ENCODE measurements at places on chromosomes 2 and 18.

- DNase-seq = no peak
These were observed 17.7 kb upstream of the ARL5A start for GRCh38 chr2:151845884-151846283.

GRCh38 chr2:151891566-151892194 lies 63.5 kb upstream of the ARL5A start:
- no peak for DNase-seq

- no peak for DNase-seq
These were observed 17.3 kb downstream of the BOLA3 start for GRCh38 chr2:74130211-74130995.

DNA sequence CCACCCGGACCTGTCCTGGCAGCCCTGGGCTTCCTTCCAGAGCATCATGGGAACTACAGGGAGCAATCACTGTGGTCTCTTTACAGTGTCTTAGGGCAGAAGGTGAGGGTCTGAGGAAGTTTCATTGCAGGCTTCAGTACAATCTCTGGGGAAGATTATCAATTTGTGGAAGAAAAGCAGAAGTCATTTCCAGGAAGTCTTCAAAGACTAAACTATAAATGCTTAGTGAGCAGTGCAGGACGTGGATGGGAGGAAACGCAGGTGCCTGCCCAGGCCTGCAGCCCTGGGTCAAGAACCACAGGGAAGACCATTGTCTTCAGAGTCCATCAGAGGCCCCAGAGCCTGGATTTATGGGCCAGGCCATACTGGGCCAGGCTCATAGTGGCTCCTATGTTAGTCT lies 54.3 kb downstream of the INO80C start:
- no peak for DNase-seq

DNA sequence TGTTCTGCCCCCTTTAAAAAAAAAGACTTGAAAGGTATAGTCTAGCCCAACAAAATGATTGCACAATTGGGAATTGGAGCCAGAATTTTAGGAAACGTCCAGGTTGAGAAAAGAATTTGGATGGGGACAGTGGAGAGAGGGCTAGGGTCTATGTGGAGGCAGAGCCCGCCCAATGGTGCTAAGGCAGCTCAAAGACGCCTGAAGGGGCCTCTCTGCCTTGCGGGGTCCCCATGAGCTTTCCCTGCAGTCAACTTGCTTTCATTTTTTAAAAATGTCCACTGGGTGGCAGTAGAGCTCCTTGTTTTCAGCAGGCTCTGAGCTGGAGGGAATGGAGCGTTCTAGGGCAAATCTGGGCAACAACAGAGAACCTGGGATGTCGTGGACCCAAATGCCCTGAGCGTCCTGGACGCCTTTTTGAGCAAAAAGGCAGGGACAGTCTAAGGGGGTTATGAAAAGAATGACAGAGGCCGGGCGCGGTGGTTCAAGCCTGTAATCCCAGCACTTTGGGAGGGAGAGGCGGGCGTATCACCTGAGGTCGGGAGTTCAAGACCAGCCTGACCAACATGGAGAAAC lies 40.2 kb upstream of the ITM2C start:
- peak; percentile 60 for DNase-seq

DNA sequence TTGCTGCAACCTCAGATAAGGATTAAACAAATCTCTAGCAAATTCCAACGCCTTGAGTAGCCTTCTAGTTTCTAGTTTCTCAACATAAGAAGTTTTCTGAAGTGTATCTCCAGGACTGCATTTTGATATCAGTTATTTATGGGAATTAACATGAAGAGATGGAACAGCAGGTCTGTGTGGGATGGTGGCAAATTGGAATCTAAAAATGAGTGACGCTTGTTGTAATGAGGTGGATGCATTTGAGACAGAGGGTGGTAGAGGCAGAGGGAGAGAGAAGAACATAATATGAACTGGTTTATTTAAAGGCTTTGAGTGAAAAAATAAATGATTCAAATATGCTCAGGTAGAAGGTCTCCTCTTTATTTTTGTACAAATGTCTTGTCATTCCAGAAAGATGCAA lies 446.8 kb upstream of the GCFC2 start:
- DNase-seq = no peak

DNA sequence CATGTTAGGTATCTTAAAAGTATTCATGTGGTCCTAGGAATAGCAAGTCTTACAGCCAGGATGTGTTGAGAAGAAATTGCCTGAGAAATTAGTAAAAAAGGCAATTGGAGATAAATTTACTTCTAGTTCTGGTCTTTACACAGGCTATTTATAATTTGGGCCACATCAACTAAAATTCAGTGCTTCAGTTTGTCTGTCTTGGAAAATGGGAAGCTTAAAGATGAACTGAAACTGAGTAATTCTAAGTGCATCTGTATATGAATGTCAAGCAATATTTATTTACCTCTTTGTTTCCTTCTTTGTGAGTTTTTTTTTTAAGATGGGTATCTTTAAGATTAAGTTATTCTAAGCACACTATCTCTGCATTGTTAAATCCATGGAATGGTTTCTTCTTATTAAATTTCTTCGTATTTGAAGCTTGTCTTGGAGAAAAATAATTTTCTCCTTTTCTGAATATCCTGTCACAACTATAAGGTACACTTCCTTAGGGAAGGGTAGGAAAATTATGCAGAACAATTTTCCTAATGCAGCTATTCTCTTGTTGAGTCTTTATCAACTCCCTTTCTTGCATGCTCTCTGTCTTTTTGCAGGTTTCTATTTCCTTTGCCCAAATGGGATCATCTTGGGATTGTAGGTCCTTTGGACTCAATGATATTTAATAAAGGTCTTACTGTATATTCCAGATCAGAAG lies 39.7 kb upstream of the MMADHC start:
- DNase-seq = no peak

DNA sequence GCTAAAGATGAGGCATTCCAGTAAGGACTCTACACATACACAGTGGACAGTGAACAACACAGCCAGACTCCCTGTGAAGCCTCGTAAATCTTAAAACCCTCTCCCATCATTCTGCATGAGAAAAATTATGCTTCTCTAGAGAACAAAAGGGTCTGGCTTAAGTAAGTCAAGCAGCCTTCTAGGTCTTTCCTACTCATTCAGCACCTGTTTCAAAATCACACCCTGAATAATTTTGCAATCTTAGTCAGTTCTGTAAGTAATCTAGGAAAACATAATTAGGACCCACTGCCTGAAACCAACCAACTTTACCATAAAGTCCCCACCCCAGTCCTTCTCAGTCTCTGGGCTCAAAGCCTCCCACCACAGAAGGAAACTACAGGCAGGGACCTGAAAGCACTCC lies 19.7 kb downstream of the IAH1 start:
- no peak for DNase-seq

DNA sequence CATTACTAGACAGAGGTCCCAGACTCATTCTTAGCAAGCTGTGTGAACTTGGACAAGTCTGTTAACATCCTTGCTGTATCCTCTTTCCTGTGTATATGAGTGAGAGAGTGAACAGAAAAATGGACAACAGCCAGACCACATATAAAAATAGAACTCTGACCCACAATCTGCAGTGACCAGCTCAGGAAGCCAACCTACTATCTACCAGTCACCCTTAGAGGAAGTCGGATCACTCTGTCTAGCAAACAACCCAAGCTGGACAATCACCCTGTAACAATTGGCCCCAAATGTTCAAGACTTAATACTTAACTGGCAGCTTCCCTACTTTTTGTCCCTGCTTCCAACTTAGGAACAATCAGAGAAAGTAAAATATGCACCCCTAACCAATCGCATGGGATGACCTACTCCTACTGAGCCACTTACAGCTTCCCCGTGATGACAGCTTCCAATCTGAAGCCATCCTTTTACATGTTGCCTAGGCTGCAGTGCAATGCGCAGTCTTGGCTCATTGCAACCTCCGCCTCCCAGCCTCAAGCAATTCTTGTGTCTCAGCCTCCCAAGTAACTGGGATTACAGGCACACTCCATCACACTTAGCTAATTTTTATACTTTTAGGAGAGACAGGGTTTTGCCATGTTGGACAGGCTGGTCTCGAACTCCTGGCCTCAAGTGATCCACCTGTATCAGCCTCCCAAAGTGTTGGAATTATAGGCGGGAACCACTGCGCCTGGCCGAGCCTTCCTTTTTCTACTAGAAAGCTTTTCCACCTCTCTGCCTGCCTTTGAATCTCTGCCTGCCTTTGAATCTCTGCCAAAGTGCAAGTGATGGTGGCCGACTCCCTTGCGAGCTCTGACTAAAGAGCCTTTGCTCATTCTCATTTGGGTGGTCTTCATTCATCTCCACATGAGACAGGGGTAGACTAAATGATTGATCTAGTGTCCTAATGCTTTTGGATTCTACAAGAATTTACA lies 158.3 kb upstream of the NDUFV2 start:
- DNase-seq = no peak

DNA sequence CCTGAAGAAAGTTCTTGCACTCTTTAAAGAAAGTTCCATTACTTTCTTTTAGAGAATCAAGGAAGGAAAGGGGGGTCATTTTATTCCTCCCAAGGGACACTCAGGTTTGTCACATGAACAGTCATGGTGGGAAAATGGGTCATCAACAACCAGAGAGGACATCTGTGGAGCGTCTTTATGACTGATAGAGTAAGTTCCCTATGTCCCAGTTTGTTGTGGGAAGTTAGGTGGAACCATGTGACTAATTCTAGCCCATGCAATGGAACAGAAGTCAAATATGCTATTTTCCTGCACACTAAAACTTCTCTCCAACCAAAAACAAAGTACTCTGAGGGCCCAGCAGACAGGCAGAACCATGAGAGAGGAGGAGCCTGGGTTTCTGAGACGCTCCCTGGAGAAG lies 165.6 kb upstream of the SERTAD2 start:
- DNase-seq = no peak

- no peak for DNase-seq
These were observed 398.2 kb upstream of the CELF4 start for GRCh38 chr18:37963837-37964236.

GRCh38 chr2:172674968-172675303 lies 60.7 kb upstream of the RAPGEF4 start:
- no peak for DNase-seq

- no peak for DNase-seq
These were observed 252.5 kb downstream of the ETAA1 start for GRCh38 chr2:67649331-67650261.

DNA sequence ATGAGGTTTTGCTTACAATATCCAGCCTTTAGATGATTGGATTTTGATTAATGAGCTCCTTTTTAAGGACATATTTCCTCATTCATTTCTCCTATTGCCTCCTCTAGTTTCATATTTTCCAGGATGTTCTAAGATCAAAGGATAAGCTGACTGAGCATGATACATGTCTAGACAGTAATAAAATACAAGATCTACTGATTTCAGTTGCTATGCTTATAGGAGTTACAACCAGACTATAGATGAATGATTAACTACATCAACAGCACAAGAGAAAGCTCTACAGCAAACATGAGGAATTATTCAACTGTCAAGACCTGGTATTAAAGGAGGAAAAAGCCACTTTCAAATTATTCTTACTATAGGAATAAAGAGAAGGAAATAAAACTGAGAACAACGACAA lies 85.0 kb upstream of the LINC00305 start:
- no peak for DNase-seq

DNA sequence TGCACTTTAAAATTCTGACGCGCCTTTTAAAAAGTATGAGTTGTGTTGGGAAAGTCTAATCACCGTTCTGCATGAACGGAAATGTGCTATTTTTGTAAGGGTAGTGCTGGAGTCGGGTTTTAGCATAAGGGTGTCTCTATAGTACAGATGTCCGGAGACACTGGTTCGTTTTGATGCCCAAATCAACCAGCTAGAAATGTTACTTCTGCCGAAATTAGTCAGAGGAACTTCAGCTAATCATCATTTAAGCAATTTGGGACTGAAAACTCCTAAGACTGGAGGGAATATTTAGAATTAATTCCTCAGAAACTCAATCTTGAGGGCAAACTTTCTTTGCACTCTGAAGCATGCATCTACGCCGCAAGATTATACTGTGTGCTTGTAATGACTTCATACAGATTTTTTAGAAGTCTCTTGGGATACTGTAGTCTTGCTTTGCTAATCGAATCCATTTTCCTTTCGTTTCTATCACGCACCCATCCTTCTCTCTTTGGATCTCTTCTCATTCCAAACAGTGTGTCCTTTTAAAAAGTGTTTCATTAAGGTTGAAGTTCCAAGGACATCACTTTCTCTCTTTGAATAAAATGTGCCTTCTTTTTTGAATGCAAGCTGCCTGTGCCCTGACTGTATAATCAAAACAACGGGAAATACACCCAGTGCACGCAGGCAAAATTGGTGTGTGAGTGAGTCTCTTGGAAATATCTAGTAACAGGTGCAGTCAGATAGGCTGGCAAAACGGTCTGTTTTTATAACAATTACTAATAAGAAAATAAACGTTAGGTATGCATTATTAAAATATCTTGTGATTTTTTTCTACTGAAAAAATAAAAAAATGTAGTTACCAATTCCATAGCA lies 270.9 kb upstream of the TCF4 start:
- DNase-seq = no peak

DNA sequence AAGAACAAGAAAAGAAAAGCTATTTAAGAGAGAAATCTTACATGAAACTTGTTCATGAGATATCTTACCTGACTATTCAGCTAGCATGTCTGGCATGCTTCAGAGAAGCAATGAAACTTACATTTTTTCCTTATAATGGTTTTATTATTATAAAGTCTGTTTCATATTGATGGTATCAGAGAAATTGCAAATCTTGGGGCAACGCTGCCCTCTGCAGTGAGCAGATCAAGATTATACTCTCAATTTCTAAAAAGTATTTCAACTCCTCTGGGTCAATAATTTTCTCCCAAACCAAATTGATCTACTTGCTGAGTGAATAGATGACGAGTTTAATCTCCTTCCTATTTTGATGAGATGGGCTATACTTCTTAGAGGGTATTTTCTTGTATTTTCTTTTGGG lies 235.6 kb downstream of the NUP35 start:
- DNase-seq = no peak

DNA sequence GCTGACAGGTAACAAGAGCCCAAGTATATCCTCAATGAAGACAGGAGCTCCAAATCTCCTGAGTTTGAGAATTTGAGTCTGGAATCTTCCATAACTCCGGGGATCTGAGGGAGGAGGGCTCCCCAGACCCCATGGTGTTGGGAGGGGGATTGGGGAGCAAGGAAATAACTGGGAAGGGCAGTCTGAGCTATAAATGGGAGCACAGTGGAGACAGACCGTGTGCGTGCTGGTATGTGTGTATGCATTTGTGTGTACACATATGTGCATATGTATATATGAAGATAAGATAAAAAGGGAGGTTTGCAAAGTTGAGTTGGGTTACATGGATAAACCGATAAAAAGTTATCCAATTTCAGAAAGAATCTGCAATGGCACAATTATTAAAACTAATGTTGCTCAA lies 2.3 kb downstream of the APCDD1 start:
- no peak for DNase-seq

DNA sequence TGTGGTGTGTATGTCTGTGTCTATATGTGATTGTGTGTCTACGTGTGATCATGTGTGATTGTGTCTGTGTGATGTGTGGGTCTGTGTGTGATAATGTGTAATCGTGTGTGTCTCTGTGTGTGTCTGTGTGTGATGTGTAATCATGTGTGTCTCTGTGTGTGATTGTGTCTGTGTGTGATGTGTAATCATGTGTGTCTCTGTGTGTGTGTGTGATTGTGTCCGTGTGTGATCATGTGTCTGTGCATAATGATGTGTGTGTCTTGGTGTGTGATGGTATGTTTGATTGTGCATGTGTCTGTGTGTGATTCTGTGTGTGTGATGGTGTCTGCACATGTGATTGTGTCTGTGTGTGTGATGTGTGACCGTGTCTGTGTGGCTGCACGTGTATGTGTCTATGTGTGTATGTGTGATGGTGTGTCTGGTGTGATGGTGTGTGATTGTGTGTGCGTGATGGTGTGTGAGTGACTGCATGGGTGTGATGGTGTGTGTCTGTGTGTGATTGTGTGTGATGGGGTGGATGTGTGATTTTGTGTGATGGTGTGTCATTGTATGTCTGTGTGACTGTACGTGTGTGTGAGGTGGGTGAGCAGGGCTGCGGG lies 78.9 kb downstream of the RTP5 start:
- DNase-seq = no peak

Measured in Panc1 (cell line).